ENCODE measurements at places on chromosomes 3 and 15. TPM values are rescaled to one million over a fixed set of nuclear protein-coding genes. Genes with fewer than 3 reads are reported as not detected.

LMOD3 gene
- total RNA-seq, result not detected

XPC gene
- 45.8 TPM for total RNA-seq

SKOR1 gene
- 0.07 TPM for total RNA-seq

CCNDBP1 gene
- total RNA-seq, result 72.9 TPM

EAF2 gene
- total RNA-seq, result 3.5 TPM

GOLGA8G gene
- not detected for total RNA-seq

C2CD4A gene
- total RNA-seq, result 3.2 TPM

CHL1 gene
- not detected for total RNA-seq

SERP1 gene
- 198 TPM for total RNA-seq

SLC28A1 gene
- not detected for total RNA-seq

STAG1 gene
- 48.2 TPM for total RNA-seq

MEF2A gene
- total RNA-seq, result 23.9 TPM

PPARG gene
- 6.1 TPM for total RNA-seq

DAG1 gene
- 49.6 TPM for total RNA-seq

ZFYVE19 gene
- 13.9 TPM for total RNA-seq

PROK2 gene
- not detected for total RNA-seq

NTRK3 gene
- total RNA-seq, result not detected

GPR15 gene
- total RNA-seq, result not detected

GOLGA6L10 gene
- total RNA-seq, result 0.92 TPM

CRYGS gene
- 1.4 TPM for total RNA-seq

POLQ gene
- total RNA-seq, result 5.9 TPM

CXCR6 gene
- total RNA-seq, result not detected

MNS1 gene
- 1.5 TPM for total RNA-seq

CKMT1A gene
- not detected for total RNA-seq

NR1I2 gene
- total RNA-seq, result not detected

C15orf62 gene
- 0.53 TPM for total RNA-seq

EPHB3 gene
- total RNA-seq, result not detected

MYO1E gene
- total RNA-seq, result 117 TPM

HYAL1 gene
- total RNA-seq, result 7.1 TPM
